ENCODE measurements at places on chromosomes 5 and 9. TPM values are rescaled to one million over a fixed set of nuclear protein-coding genes. Genes with fewer than 3 reads are reported as not detected.

Gene TRIM36
- total RNA-seq = 11.7 TPM

Gene PGM5
- total RNA-seq = 0.14 TPM

Gene PRDM9
- not detected for total RNA-seq

Gene FNBP1
- 19.6 TPM for total RNA-seq

Gene HAVCR2
- total RNA-seq = 0.18 TPM

Gene PKD2L2
- total RNA-seq = not detected

Gene CDX1
- total RNA-seq = 0.62 TPM

Gene ARSI
- total RNA-seq = 3.6 TPM

Gene KIF4B
- 0.03 TPM for total RNA-seq

Gene CMBL
- total RNA-seq = 5.3 TPM

Gene KCNN2
- 8.2 TPM for total RNA-seq

Gene PPIC
- 13.0 TPM for total RNA-seq

Gene TMEM215
- 0.10 TPM for total RNA-seq

Gene FTMT
- total RNA-seq = not detected

Gene PCDHGB6
- total RNA-seq = 1.7 TPM

Gene ADGRD2
- not detected for total RNA-seq

Gene GABRB2
- 4.7 TPM for total RNA-seq

Gene AHRR
- 1.4 TPM for total RNA-seq

Gene PCDHGC4
- 9.9 TPM for total RNA-seq

Gene NFIB
- total RNA-seq = 5.0 TPM

Gene FBXO4
- 1.4 TPM for total RNA-seq

Gene AMBP
- total RNA-seq = 1.7 TPM

Gene SLC6A18
- total RNA-seq = not detected

Gene SGCD
- total RNA-seq = 0.04 TPM

Gene EPB41L4A
- 3.2 TPM for total RNA-seq

Gene FOXD4L6
- total RNA-seq = not detected

Gene INSL6
- not detected for total RNA-seq

Gene TEX53
- total RNA-seq = not detected

Gene KLF4
- 2.5 TPM for total RNA-seq

Gene CDH10
- total RNA-seq = 0.33 TPM

Gene TDRD7
- 7.7 TPM for total RNA-seq

Gene PCDHA1
- not detected for total RNA-seq

Gene CHSY3
- 1.1 TPM for total RNA-seq

Gene MARCOL
- total RNA-seq = not detected

Gene FOXD4L4
- not detected for total RNA-seq

Gene EMB
- 18.5 TPM for total RNA-seq

Gene DAPK1
- 58.5 TPM for total RNA-seq

Gene MEIKIN
- total RNA-seq = not detected

Gene SLC25A2
- 0.14 TPM for total RNA-seq

Gene FCHO2
- total RNA-seq = 7.0 TPM

Gene PPP2R2B
- 75.5 TPM for total RNA-seq

Gene PCDHGA3
- total RNA-seq = not detected

Gene PDE6A
- total RNA-seq = not detected

Gene ITGA2
- total RNA-seq = 1.2 TPM

Gene SERF1A
- total RNA-seq = 10.2 TPM

Gene ARL14EPL
- total RNA-seq = not detected

Gene CARD9
- 0.28 TPM for total RNA-seq

Gene SLC6A7
- not detected for total RNA-seq

Gene INSL4
- not detected for total RNA-seq

Gene DRD1
- 0.10 TPM for total RNA-seq

Gene N4BP3
- total RNA-seq = 32.0 TPM

Gene IL33
- total RNA-seq = 0.33 TPM

Gene MLANA
- not detected for total RNA-seq

Gene ZNF658
- total RNA-seq = 1.9 TPM

Gene FAM151B
- total RNA-seq = not detected

Gene FRMD3
- total RNA-seq = 0.10 TPM
